GM18507 (cell line): ENCODE measurements at places on chromosomes 16 and 17.

DNA sequence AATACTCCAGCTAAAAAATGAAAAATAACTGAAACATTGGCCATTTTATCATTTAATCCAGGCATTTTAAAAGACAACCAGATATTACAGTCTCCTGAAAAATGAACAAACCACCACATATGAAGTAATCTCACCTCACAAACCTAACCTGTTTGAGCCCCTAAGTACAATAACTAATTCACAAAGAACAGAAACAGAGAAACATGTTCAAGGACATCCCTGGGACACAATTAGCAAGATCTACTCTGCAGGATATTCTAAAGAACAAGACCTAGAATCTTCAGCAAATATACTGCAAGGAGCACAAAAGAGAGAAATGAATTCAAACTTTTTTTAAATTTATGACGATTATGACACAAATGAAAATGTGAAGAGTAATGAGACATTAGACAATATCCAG lies 50.8 kb upstream of the ANKFY1 start:
- DNase-seq, result no peak

- DNase-seq, result no peak
These were observed 643 bp upstream of the HOXB3 start for GRCh38 chr17:48590607-48591161.

DNA sequence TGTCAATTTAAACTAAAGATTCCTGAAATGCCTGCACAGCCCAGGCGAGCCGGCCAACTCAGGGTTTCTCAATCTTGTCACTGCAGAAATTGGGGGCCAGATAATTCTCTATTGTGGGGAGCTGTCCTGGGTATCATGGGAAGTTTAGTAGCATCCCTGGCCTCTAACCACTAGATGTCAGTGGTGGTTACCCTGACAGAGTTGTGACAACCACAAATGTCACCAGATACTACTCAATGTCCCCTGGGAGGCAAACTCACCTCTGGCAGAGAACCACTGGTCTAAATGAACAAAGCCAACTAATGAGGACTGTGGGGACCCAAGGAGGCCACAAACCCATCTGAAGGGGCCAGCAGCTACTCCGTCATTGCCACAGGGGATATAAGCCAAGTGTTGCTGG lies 90.9 kb downstream of the MYH11 start:
- peak; percentile 67 for DNase-seq

- DNase-seq, result no peak
These were observed 524 bp downstream of the STRADA start for GRCh38 chr17:63741143-63741407.

GRCh38 chr16:84511180-84511800 lies 6.8 kb upstream of the MEAK7 start:
- no peak for DNase-seq

- no peak for DNase-seq
These were observed 18.9 kb downstream of the IKZF3 start for GRCh38 chr17:39845052-39845846.

DNA sequence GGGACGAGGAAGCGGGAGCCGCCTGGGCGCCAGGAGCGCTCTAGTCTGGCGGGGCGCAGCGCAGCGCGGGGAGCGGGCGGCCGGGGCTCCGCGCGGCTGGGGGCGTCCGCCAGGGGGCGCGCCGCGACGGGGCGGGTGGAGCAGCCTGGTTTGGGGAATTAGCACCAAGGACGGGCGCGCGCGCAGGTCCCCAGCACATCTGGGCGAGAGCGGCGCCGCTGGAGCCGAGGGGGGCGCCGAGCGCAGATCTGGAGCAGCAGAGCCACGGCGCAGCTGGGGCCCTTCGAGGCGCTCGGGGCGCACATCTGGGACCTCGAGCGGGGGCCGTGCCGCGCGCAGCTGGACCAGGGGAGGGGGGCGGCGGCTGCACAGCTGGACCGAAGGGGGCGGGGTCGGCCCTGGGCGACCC lies at the start of gene NXPH3:
NXPH3 (plus strand) TSS at position 193 of the 409 bp plus-strand sequence. CDS start 349 bp downstream, outside the sequence.
- no peak for DNase-seq

DNA sequence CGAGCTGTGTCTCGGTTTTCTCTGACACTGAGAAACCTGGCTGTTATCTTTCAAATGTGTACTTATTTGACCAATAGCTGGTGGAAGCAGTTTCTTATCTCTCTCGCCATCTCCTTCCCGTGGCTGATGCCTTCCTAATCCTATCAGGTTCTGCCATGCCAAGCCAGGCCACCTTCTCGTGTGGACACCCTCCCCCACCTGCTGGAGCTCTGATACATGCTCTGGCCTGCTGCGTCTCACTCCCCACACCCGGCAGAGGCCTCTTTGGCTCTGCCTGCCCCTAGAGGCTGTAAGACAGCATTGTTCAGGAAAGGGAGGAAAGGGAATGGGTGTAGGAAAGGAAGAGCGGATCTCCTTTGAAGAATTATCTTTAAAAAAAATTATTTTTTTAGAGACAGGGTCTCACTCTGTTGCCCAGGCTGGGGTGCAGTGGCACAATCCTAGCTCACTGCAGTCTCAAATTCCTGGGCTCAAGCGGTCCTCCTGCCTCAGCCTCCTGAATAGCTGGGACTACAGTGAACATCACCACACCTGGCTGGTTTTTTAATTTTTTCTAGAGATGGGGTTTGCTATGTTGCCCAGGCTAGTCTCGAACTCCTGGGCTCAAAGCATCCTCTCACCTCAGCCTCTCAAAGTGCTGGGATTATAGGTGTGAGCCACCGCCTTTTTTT lies 7.5 kb upstream of the ARMC5 start:
- DNase-seq, result no peak

GRCh38 chr16:48236286-48236685 lies 7.8 kb upstream of the LONP2 start:
- DNase-seq, result no peak

DNA sequence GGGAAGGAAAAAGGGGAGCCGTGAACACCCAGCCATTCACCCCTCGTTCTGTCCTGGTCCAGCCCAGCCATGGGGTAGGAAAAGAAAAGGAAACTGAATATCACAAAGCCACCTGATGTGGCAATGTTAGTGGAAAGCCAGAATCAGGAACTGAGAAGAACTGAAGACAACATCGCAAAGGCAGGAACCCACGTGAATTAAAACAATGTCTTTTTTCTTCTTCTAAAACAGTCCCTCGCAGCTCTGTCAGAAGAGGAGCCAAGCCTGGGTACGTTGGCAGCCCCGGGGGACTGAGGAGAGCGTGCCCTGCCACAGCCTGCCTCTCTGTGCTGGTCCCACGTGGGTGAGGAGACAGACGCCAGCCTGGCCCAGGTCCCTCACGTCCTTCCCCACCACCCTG lies 55.0 kb downstream of the ZNF423 start:
- no peak for DNase-seq

- DNase-seq, result no peak
These were observed 151.7 kb upstream of the COX10 start for GRCh38 chr17:13917634-13918033.

DNA sequence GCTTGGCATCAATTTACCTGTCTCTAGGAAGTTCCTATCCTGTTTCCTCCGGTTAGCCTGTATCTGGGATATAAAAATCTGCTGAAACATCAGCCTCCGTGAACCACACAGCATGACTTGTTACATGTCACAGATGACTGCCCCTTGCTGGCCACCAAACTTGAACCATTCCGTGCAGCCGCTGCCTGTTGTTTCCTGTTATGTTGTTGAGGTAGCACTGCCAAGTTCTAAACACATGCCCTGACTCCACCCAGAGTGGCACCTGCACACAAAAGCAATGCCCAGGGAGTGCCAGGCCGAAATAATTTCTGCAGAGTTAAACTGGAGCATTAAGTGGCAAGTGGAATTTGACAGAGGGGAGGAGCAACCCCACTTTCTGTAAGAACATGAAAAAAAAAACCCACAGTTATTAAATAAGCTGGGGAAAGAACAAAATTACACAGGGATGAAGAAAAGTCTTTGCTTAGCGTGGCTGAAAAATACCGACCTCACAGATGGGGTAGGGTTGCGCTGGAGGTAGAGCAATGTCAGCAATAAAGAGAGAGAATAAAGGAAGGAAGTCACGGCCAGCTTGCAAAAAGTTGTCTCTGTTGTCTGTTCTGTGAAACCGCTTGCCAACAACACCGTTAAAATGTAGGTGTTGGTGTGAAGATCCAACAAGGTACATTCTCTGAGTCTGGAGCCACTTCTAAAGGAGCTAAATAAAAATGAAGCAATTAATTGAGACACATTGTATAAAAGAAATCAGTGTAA lies 174.6 kb upstream of the CDH13 start:
- DNase-seq, result no peak

DNA sequence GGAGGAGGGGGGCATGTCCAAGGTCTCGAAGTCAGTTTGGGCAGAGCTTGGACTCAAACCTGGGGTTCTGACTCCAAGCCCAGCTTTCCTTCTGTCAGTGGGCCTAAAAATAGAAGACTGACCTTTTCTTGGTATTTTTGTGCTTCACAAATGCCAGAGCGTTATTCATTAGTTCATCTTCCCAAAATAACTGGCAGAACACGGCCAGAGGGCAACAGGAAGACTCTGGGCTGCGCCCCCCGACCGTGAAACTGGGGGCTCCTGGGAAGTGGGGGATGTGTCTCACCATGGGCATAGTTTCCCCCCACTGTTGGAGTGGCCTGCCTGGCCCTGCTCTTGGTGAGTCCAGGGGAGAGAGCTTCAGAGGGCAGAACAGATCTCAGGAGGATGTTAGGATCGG lies 94.0 kb downstream of the SOCS1 start:
- DNase-seq, result no peak

GRCh38 chr17:33055171-33055611 lies 63.5 kb downstream of the SPACA3 start:
- no peak for DNase-seq

DNA sequence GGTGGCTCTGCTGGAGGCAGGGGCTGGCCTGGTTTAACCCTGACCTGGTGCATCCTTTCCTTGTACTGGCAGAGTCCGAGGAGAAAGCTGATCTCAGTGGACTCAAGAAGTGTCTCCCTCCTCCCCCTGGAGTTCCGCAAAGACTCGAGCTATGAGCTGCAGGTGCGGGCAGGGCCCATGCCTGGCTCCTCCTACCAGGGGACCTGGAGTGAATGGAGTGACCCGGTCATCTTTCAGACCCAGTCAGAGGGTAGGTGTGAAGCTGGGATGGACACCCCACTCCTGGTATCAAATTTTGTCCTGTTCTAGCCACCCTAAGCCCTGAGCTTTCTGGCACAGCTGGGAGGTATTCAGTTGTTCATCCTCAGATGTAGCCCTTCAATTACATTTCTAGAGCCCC lies 42.5 kb downstream of the IL21R start:
- DNase-seq, result no peak

- DNase-seq, result no peak
These were observed 114.7 kb downstream of the USP32 start for GRCh38 chr17:60277258-60277657.

GRCh38 chr16:85566561-85567100 lies 46.5 kb upstream of the GSE1 start:
- DNase-seq, result no peak

- peak; percentile 60 for DNase-seq
These were observed 23.4 kb downstream of the RBL2 start for GRCh38 chr16:53457670-53458069.

DNA sequence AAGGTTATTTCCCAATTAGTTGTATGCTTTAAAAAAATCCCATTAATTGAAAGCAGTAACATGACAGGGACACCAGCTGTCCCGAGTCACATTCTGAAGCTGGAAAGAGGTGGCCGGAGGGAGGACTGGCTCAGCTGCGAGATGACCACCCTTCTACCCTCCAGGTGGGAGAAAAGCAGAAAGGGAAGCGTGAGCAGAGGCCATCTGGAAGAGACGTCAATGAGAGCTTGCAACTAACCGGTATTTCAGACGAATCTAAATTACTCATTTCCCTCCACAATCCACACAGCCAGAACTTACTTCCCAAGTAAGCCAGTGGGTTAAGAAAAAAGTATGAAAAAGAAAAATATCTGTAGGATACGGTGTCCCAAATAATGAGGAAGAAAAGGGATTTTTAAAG lies 28.5 kb upstream of the SLC38A8 start:
- no peak for DNase-seq

- DNase-seq, result no peak
These were observed 12.9 kb downstream of the TMEM98 start for GRCh38 chr17:32940706-32941390.

- DNase-seq, result no peak
These were observed 522 bp downstream of the DNASE1 start for GRCh38 chr16:3655030-3655395.

- DNase-seq, result no peak
These were observed 31.7 kb downstream of the PRPSAP2 start for GRCh38 chr17:18889658-18890057.

DNA sequence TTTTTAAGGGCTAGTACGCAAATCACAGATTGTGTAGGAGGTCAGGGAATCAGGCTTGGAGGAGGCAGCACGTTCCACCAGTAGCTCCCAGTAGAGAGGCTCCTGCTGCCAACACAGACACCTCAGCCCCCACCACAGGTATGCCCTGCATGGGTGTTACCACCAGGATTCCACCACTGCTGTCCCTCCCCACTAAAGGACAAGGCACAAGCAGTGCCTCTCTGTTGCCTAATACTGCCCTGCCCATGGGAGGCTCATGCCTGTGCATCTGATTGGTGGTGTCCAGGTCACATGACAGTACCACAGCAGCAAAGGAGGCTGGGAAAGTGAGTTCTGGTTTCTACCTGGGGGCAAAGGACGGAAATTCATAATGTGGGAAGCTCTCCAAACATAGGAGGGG lies 33.6 kb upstream of the CACNG4 start:
- DNase-seq, result no peak

DNA sequence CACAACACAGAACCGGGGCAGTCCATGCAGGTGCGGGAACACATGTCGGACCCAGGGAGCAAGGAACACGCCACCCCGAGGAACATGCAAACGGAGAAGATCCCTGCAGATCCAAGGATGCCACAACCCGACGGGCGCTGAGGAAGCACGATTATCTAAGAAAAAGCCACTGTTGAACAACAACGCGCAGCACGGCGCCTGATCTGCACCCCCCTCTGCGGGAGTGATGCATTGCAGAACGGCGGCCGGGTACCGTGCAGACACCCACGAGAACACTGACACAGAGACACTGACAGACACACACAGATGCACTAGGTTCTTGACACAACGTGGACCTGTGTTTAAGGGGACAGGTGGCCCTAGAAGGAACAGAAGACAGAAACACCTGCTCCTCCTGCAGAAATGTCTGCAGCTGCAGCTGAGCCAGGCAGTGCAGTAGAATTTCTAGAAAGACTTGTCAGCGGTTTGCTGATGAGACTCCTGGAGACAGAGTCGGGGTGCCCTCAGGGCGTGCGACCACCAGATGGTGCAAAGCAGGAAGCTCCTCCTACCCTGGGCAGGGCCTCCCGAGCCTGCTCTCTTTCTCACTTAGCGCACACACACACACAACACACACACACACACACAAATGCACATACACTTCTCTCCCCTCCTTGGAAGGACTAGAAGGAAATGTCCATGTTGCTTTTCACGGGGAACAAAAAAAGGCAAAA lies 7.5 kb downstream of the NPTX1 start:
- no peak for DNase-seq

- no peak for DNase-seq
These were observed 29.9 kb downstream of the ABCA6 start for GRCh38 chr17:69111794-69112193.

GRCh38 chr16:29675811-29676643 lies 3.0 kb upstream of the QPRT start:
- DNase-seq, result no peak

GRCh38 chr17:46158323-46159296 lies 34.6 kb downstream of the KANSL1 start:
- no peak for DNase-seq
